PC-9 (cell line): ENCODE measurements at places on chromosomes 11 and 22. TPM values are rescaled to one million over a fixed set of nuclear protein-coding genes. Genes with fewer than 3 reads are reported as not detected.

GRCh38 chr22:43666457-43666856, 145.6 kb downstream of the EFCAB6 start:
- H3K27me3 ChIP-seq, result peaks cover 91% of the 10 kb centered on the region
- H3K4me3 ChIP-seq, result no peak overlapping the region
- no peak for DNase-seq
- no peaks in the 10 kb centered on the region for H3K4me1 ChIP-seq
- H3K36me3 ChIP-seq, result no peaks in the 10 kb centered on the region
- no peak overlapping the region for H3K27ac ChIP-seq

- H3K4me1 ChIP-seq, result peaks cover 39% of the 10 kb centered on the region
- H3K27me3 ChIP-seq, result no peaks in the 10 kb centered on the region
- no peak for DNase-seq
- no peaks in the 10 kb centered on the region for H3K36me3 ChIP-seq
Measured at GRCh38 chr22:31754813-31755212, 994 bp downstream of the DEPDC5 start.

DNA sequence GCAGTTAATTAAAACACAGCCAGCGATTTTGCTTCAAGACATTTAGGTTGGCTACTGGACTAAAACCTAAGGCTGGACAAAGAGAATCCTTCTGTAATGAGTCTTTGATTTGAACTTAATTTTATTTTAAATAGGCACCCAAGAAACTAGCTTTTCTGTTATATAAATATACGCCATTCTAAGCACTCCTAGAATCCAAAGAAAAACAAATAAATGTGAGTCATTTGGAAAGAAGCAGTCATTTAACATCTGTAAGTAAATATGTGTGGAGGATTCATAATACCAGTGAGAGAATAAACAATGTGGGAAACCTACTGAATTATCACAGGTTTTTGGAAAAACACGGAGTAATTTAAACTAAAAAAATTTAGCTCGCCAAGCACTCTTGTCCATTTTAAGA, 1.2 kb upstream of the TECTA start:
- no peak overlapping the region for H3K4me3 ChIP-seq
- H3K36me3 ChIP-seq, result no peaks in the 10 kb centered on the region
- H3K27ac ChIP-seq, result no peak overlapping the region
- peaks cover 72% of the 10 kb centered on the region for H3K27me3 ChIP-seq
- no peaks in the 10 kb centered on the region for H3K4me1 ChIP-seq
- DNase-seq, result no peak

GRCh38 chr11:113464416-113464815, 10.8 kb downstream of the DRD2 start:
- H3K27me3 ChIP-seq, result peaks cover 48% of the 10 kb centered on the region
- DNase-seq, result no peak
- no peak overlapping the region for H3K4me3 ChIP-seq
- no peak overlapping the region for H3K27ac ChIP-seq
- H3K4me1 ChIP-seq, result no peaks in the 10 kb centered on the region

- H3K4me3 ChIP-seq, result no peak overlapping the region
- no peak overlapping the region for H3K27ac ChIP-seq
- no peaks in the 10 kb centered on the region for H3K27me3 ChIP-seq
- H3K36me3 ChIP-seq, result no peaks in the 10 kb centered on the region
Measured at GRCh38 chr11:92362989-92363388, 138.4 kb downstream of the FAT3 start.

GRCh38 chr11:128763224-128763623, 69.4 kb downstream of the FLI1 start:
- H3K27ac ChIP-seq, result no peak overlapping the region
- H3K36me3 ChIP-seq, result no peaks in the 10 kb centered on the region
- H3K27me3 ChIP-seq, result no peaks in the 10 kb centered on the region
- H3K4me1 ChIP-seq, result no peaks in the 10 kb centered on the region
- no peak for DNase-seq
- no peak overlapping the region for H3K4me3 ChIP-seq

GRCh38 chr22:23850136-23850611, 7.5 kb upstream of the SLC2A11 start:
- no peaks in the 10 kb centered on the region for H3K36me3 ChIP-seq
- H3K4me1 ChIP-seq, result peaks cover 13% of the 10 kb centered on the region; the same call in 1 of the 2 replicates
- H3K4me3 ChIP-seq, result no peak overlapping the region
- H3K27me3 ChIP-seq, result no peaks in the 10 kb centered on the region
- H3K27ac ChIP-seq, result no peak overlapping the region

The ZDHHC8 gene
- 34.4 and 46.8 TPM in 2 replicates for total RNA-seq

The CTSC gene
- 119 and 124 TPM in 2 replicates for total RNA-seq
